ENCODE measurements at places on chromosomes 7 and 10.
A peak's percentile ranks its signal among the peaks of the same experiment; 100 is the strongest.

DNA sequence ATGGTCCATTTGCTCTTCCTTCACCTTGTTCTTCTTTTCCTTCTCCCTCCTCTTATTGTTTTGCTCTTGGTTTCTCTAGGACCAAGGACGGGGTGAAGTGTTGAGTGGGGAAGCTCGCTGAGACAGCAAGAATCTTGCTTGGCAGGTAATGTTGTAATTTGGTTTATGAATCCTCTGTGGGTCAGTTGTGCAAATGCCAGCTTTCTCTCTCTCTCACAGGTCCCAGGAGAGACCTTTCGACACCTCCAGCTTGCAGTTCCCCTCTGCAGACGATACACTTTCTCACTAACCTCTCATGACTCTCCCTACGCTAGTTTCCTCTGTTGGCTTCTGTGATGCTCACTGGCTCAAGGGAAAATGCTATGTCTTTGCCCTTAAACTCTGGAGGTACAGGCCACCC lies 77.0 kb downstream of the FRMD4A start:
- DNase-seq: no peak

GRCh38 chr10:24623383-24623782 lies 100.3 kb downstream of the ARHGAP21 start:
- DNase-seq: no peak

GRCh38 chr7:35253710-35254495 lies at the start of gene TBX20:
Gene TBX20, minus strand, starts transcription at chr7:35254100. Its CDS starts 480 bp downstream, at chr7:35253620.
- DNase-seq: peak; percentile 81

- DNase-seq: no peak
Observed at GRCh38 chr10:129868449-129869035, 95.5 kb downstream of the EBF3 start.

DNA sequence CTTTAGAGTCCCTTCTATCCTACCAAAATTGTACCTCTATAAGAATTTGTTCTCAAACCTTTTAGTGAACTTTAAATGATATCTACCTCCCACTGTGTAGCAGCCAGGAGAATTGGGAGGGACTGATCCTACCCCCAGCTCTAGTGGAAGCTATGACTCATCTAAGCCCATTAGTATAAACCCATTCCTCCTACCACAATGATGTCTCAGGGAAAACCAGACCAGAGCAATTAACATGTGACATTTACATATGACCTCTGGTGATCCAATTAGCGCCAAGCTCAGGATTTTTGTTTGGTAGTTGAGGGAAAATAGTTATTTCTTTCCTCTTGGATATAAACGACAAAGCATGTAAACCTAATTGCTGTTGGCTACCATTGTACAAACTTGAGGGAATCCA lies 33.1 kb upstream of the R3HCC1L start:
- DNase-seq: peak; percentile 18

- DNase-seq: no peak
Observed at GRCh38 chr10:78911533-78912340, 157.0 kb upstream of the ZMIZ1 start.

DNA sequence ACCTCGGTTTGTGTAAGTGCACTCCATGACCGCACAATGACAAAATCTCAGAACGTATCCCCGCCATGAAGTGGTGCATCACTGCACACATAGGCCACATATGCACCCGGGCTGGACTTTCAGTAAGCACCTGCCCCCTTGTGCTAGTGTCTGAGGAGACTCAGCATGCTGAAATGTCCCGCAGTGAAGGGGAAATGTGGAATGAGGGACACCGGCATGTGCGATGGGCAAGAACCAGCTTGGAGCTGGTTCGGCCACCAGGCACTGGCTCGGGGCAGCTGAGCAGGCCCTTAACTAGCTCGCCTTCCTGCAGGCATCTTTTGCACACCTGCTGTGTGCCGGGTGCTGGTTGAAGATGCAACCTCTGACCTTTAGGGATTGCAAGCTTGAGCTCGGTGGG lies 49.8 kb upstream of the TNS3 start:
- DNase-seq: no peak

DNA sequence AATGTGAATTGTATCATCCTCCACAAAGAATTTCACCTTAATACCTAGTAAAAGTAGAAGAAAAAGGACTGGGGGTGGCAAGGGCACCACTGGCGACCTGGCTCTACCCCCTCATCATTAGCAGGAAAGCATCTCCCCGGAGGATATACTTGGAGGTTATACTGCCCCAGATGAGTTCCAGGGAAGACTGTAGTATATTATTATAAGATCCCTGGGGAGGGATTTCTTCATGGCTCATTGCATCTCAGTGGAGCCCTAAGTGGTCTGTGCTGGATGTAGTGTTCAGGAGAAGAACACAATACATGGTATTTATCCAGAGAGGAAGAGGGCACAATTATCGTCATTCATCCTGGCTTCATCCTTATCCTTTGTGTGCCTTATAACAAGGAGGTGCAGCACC lies 14.2 kb upstream of the DYNC1I1 start:
- DNase-seq: no peak

- no peak for DNase-seq
Observed at GRCh38 chr10:82609845-82610244, 734.9 kb downstream of the NRG3 start.

- no peak for DNase-seq
Observed at GRCh38 chr10:12179606-12180170, 16.0 kb downstream of the NUDT5 start.

DNA sequence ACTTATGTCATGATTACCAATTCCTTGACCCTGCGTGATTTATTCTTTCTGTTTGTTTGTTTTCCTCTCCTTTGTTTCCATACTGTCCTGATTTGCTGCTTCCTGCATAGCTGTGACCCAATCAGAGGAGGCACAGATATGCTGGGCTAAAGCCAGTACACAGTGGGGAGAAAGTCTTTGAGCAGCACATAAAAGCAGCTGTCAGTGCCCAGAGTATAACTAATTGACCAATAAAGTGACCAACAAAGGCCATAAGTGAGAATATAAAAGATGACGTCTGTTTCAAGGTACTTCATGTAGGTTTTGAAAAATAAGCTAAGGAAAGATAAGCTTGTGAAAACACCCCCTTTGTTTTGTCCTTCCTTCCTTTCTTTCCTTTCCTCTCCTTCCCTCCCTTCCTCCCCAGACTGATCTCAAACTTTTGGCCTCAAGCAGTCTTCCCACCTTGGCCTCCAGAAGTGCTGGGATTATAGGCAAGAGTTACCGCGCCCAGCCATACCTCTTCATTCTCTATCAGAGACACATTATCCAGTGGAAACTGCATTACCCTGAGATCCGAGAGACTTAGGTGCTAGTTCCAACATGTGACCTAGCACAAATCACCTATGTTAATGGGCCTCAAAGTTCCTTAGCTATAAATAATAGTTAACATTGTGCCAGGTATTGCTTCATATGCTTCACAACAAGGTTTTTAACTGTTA lies 17.0 kb downstream of the BCAP29 start:
- peak; percentile 47 for DNase-seq

All from HAP-1 (cell line).